GM12878 (cell line): ENCODE measurements at places on chromosomes 13 and 19.

GRCh38 chr13:63460462-63461090 is 2044.9 kb upstream of the PCDH20 start:
- DNase-seq = no peak

DNA sequence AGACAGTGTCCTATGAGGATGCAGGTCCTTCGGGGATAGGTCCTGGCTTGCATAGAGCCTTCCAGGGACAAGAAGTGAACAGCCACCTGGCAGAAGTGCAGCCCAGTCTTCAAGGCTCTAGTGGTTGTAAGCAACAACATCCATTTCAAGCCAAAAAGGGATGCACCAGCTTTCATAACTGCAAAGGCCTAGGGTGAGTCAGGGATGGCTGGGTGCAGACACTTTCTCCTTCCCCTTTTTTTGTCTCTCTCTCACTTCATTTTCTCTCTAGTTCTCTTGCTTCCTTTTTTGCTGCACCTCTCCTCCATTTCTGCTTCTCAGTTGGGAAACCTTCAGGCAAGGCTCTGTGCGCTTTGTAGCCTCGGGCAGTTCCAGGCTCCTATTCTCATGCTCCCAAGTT is 196.2 kb upstream of the ZNF536 start:
- DNase-seq = no peak

- DNase-seq = no peak
Measured at GRCh38 chr13:30408319-30409101, 13.8 kb upstream of the UBE2L5 start.

DNA sequence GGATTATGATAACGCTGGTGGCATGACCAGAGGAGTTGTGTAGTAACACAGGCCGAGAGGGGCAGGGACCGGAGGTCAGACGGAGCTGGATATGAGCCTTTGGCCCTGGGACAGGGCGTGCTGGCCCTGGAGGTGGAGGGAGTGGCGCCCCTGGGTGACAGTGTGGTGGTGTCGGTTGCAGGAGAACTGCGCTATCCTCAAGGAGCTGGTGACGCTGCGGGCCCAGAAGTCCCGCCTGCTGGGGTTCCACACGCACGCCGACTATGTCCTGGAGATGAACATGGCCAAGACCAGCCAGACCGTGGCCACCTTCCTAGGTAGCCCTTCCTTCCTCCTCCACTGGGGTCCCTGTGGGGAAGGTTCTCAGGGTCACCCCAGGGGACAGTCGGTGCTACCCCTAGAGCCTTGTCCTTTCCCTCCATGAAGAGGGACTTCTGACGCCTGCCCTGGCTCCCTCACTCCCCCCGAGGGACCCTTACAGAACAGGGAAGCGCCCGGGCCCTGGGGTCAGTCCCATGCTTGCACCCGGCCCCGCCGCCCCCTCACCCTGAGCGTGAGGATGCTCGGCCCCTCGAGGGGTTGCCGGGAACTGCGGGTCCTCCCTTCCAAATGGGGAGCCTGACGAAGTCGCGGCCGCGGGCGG is 12.8 kb upstream of the ZNF554 start:
- no peak for DNase-seq

DNA sequence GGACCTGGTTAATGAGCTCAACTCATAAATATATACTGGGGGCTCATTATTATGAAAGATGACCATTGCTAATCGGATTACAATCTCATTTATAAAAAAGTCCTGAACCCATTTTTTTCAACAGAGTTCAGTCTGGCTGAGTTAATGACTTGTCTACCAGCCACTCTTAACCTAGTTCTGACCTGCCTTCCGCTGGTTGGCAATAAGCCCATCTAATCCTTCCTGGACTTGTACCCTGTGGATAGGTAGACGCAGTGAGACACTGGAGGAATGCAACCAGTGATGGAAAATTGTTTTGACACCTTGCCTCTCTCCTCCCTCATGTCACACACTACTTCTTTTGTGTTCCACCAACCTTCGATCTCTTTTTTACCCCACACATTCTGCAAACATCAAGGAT is 279.9 kb downstream of the FOXO1 start:
- no peak for DNase-seq

- DNase-seq = no peak
Measured at GRCh38 chr13:71619096-71619495, 247.9 kb downstream of the DACH1 start.
